DMS79 (cell line): ENCODE measurements at places on chromosomes 11 and 22.

DNA sequence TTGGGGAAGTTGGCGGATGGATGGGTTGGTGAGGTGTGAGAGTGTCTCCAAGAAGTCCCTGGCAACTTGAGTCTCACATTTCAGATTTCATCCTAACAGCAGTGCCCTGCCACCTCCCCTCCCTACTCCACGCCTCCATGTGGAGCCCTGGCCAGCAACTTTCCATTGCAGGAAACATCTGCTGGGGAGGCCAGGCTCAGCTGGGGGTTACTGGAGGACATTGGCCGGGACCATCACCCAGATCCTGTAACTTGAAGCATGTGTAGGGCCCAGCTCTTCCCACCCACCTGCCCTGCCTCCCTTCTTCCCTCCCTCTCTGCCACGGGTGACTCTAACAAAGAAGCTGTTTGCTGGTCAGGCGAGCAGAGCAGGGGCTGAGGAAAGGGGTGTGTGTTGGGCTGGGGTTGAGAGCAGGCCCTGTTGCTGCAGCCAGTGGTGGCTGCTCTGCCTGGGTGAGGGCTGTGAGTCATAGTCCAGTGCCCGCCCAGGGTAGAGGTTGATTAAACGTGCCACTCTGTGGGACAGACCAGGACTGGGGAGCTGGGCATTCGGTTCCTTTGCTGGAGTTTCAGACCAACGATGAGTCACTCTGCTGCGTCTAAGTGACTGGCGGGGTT, 64.0 kb downstream of the SCN3B start:
- no peak for DNase-seq

GRCh38 chr22:46293577-46294260, 3.0 kb upstream of the GTSE1 start:
- no peak for DNase-seq

- no peak for DNase-seq
Measured at GRCh38 chr11:58980159-58980843, 41.0 kb downstream of the GLYATL1 start.

DNA sequence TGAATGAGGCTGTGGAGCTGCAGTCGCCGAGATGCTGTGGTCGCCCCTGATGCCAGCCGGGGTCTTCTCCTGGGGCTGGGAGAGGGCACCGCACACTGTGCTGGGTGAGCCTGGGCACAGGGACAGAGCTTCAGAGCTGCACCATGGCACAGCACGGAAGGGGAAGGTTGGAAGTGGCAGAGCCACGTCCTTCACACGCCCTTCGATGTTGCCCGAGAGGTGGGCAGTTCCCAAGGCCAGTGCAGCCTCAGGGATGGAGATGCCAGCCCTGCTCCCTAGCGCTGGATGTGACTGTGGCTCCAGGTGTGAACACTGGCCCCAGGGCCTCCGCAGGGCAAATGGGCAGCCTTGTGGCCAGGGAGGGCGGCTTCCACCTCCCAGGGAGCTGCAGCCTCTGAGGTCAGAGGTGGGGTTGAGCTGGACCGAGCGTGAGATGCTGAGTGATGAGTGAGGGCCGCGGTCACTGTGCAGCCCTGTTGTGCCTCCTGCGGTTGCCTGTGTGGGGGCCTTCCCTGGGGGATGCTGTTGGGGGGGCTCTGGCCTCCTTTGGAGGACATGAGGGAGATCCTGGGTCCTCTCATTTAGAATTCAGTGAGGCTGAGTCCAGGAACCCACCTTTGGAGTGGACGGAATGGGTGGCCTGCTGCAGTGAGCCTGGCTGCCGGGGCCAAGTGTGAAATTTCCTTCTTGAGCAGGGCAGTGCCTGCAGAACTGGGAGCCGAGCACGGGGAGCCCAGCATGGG, 1090.0 kb downstream of the BRD1 start:
- no peak for DNase-seq

DNA sequence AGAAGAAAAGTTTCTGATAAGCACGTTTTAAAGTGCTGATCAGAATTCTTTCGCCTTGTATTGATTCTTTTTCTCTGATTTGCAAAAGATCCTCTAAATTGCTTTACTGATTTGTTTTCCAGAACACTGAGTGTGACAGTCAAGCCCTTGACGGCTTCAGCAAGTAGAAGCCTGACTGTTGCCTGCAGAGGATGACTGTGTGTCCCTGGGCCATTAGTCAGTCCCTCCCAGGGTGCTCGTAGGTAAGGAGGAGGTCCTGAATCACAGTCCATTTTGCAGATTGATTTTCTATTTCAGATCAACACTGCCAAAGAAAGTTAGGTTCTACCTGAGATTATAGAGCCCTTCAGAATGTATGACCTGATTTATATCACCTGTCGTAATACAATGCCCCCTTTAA, 38.6 kb upstream of the POGLUT3 start:
- DNase-seq: no peak

- DNase-seq: no peak
Measured at GRCh38 chr11:95508219-95508890, 277.4 kb upstream of the SESN3 start.

DNA sequence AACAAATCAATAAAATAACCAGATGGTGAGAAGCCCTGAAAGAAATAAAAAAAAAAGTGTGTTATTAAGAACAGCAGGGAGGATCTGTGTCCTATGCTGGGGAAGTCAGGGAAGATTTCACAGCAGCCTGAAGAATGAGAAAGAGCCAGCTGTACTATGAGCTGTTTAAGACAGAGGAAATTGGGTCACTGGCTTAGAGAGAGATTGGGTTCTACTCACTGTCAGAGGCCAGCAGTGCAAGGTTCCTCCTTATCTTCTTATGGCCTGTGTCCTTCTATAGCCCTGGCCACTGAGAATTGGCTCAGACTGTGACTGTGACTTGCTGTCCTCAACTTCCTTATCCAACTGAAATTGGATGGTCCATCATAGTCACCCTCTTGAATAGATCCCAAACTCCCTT, 54.8 kb upstream of the FDX1 start:
- DNase-seq: no peak
